A549 treated with dexamethasone at 1 μM for 4 hours (cell line): ENCODE measurements at places on chromosomes 2 and 18. TPM values are rescaled to one million over a fixed set of nuclear protein-coding genes. Genes with fewer than 3 reads are reported as not detected.

The CNNM3 gene
- 7.2 to 11.5 TPM (median 10.7 TPM) in 5 replicates for total RNA-seq

The REG3G gene
- total RNA-seq: not detected in 5 replicates

The HOXD12 gene
- total RNA-seq: not detected in 5 replicates

The NDC80 gene
- total RNA-seq: 11.3 to 13.8 TPM (median 12.8 TPM) in 5 replicates
